ENCODE measurements at places on chromosomes 1 and 21.

DNA sequence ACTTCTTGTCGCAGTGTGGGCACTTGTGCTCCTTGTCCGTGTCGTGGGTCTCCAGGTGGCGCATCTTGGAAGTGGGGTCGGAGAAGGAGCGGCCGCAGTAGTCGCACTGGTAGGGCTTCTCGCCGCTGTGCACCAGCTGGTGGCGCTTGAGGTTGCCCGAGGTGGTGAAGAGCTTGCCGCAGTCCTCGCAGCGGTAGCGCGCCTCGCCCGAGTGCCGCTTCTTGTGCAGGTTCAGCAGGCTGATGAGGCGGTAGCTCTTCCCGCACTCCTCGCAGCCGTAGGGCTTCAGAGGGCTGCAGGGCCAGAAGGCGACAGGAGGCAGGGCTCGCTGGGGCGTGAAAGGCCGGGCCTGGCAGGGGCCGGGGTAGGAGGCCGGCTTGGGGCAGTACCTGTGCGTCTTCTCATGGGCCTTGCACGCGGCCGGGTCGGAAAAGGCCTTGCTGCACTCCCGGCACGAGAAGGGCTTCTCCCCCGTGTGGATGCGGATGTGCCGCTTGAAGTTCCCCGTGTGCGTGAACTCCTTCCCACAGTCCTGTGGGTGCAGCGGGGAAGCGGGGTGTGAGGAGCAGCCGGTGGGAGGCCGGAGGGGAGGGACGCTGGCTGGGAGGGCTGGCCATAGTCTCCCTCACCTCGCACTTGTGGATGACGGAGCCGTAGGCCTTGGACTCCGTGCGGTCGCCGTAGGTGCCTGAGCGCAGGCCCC lies 31.4 kb downstream of the ZBTB17 start:
- no peak for DNase-seq

GRCh38 chr1:9652379-9653209 lies 1.1 kb downstream of the PIK3CD start:
- DNase-seq, result peak; percentile 58

DNA sequence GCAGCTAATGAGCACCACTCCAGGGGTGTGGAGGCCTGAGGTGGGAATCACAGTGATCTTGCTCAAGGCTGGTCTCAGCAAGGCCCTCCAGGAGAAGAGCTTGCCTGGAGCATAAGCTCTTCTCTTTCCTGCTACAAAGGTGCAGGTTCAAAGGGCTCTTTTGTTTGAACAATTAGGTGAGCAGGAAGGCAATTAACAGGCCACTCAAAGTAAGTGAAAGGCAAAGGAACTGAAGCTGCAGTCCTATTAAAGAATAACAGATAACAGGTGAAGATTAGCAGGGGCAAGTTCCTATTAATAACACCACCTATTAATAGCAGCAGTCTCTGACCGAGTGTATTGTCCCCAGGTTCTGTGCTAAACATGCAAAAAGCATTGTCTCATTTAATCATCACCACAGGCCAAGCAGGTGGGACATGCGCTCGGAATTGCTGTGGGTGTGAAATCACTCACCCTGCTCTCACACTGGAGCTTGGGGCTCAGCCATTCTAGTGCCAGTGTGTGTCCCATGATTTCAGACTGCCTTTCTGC lies 113.8 kb downstream of the RHOU start:
- no peak for DNase-seq

GRCh38 chr1:29779146-29779545 lies 542.8 kb downstream of the PTPRU start:
- no peak for DNase-seq

DNA sequence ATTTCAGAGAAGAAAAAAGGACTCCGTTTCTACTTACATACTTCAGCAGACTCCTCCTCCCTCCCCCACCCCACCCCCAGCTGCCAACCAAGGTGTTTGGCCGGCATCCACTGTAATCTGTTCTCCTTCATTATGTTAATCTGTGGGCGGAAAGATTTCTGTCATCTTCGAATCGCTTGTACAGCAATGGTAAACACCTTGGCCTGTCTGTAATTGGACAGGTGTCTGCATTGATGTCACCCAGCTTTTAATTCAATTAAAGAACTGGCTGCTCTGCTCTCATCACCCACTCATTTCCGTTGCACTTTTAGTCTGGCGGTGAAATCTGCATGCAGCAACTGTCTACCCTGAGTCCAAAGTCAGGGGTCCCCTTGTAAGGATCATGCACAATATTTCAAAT lies 368.6 kb downstream of the USH2A start:
- DNase-seq, result no peak

DNA sequence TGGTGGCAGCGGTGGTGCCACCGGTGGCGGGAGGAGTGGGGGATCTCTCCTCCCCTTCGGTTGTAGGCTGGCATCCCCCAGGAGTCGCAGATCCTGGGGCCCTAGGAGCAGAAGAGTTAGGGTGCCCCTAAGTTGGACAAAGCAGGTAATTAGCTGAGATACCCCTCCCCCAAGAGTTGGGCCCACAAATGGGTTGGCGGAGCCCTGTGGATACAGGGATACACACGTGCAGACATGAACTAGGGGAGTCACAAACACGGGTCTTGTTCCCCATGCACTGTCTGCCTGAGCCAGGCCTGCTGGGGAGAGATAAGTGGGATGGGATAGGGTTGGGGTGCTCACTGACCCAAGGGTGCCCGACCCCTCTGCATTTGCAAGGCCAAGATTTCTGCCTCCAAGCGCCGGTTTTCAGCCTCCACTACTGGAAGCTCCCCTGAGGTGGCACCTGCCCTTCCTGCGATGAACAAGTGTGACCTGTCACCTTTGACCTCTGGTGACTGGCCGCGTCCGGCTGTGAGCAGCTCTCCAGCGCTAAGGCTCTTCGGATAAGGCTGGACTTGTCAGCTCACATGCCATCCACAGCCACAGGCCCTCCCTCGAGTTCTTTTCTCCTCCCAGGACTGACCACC lies 1.8 kb downstream of the CCDC17 start:
- DNase-seq, result no peak

DNA sequence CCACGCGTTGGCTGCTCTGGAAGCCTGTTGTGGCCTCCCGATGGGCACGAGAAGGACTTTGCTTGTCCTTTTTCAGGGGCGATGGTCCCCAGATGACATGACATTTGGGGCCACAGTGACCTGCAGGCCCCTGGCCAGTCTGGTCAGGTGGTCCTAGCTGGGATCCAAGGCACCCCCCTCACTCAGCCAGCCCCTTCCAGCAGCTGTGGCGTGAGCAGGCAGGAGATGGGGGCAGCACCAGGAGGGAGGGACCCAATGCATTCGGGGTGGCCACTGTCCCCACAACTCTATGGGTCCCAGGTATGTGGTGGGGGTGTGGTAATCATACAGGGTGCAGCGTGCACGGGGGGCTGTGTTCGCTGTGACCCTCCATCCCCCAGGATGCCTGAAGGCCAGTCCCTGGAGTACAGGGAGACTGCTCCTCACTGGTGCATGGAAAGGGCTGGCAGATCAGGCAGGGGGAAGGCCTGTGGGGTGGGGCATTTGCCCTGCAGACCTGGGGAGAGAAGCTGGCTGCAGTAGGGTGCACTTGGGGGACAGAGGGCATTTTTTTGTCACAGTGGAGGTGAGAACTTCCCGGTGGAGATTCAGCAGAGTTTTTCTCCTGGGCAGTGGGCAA lies 31.7 kb downstream of the WNT3A start:
- no peak for DNase-seq

- no peak for DNase-seq
Observed at GRCh38 chr1:214957330-214958137, 125.0 kb upstream of the KCNK2 start.

- DNase-seq, result no peak
Observed at GRCh38 chr1:221284028-221284427, 404.8 kb downstream of the HLX start.

DNA sequence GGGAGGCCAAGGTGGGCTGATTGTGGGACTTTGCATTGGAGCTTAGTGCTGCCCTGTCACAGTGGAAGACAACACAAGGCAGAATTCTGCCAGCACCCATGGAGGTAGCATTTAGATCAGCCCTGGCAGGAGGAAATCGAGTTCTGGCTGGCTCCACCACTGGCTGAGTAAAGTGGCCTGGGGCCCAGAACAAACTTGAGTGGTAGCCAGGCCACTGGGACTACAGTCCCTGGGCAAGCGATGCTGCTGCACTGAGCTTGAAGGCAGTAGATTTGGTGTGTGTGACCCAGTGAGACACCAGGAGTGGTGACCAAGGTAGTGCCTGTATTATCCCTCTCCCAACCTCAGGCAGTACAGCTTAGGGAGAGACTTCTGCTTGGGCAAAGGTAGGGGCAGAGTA lies 22.5 kb upstream of the UHMK1 start:
- no peak for DNase-seq

GRCh38 chr21:29025328-29025713 lies 853 bp downstream of the USP16 start:
- no peak for DNase-seq

DNA sequence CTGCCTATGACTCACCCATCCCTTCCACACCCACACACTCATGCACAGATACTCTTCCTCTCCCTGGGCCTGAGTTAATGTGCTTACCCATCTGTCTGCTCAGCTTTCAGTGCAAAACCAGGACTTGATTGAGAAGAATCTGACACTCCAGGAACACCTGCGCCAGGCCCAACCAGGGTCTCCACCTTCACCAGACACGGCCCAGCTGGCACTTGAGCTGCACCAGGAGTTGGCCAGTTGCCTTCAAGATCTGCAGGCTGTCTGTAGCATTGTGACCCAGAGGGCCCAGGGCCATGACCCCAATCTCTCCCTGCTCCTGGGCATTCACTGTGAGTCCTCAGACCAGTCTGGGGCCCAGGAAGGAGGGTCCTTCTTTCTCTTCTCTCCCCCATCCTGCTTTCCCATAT lies 3.5 kb upstream of the SH3BGRL3 start:
- no peak for DNase-seq

GRCh38 chr1:226708342-226708780 lies 30.7 kb downstream of the ITPKB start:
- peak; percentile 29 for DNase-seq

GRCh38 chr1:228923973-228924686 lies 188.9 kb downstream of the RHOU start:
- DNase-seq, result no peak

DNA sequence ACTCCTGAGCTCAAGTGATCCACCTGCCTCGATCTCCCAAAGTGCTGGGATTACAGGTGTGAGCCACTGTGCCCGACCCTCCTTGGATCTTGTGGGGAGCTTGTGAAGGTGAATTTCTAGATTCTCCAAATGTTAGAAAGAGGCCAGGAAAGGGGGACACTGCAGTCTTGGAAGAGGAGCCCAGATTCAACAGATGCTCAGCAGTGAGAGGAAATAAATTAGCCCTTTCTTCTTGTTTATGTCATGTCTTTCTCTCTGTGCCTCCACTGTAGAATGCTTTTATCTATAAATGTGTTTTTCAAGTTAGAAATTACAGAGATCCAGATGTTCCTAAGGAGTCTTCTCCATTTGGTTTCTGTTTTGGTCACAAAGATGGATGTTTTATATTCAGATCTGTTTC lies 346.6 kb upstream of the KAZN start:
- DNase-seq, result no peak

- no peak for DNase-seq
Observed at GRCh38 chr1:54738244-54738643, 22.6 kb downstream of the TTC4 start.

- DNase-seq, result no peak
Observed at GRCh38 chr1:17540255-17541001, 930 bp downstream of the ARHGEF10L start.

DNA sequence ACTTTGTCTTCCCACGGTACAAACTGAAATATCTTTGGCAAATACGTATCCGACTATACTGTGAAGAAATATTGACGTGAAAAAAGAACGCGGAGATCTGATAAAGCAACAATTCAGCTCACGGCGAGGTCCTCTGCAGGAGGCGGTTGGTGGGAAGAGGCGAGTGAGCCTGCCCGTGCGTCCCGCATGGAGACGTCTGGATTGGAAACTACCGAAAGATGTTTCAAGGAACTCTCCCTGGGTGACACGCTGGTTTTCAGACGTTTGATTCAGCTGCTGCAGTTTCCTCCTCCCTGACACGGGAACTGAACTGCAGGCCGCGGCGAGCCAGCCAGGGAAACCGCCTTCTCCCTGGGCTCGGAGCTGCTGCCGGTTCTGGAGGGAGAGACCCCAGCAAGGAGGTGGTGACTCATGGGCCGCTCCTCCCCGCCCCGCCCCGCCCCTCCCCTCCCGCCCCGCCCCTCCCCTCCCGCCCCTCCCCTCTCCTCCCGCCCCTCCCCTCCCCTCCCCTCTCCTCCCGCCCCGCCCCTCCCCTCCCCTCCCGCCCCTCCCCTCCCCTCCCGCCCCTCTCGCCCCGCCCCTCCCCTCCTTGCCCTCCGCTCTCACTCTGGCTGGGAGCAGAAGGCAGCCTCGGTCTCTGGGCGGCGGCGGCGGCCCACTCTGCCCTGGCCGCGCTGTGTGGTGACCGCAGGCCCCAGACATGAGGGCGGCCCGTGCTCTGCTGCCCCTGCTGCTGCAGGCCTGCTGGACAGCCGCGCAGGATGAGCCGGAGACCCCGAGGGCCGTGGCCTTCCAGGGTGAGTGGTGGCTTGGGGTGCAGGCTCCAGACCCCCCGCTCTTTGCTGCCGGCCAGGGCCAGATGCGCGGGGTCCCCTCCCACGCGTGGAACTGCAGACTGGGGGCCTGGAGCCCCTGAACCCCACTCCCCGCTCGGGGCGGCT lies at the start of gene COL6A1:
TSS of gene COL6A1 (plus strand) at position 620 of the 941 bp plus-strand sequence. CDS start at position 701, 81 bp downstream.
- DNase-seq, result peak; percentile 54

GRCh38 chr1:167229719-167230385 lies 9.2 kb downstream of the POU2F1 start:
- no peak for DNase-seq
